ENCODE measurements at places on chromosomes 2 and 18.
A peak's percentile ranks its signal among the peaks of the same experiment; 100 is the strongest.

- no peak for DNase-seq
Measured at GRCh38 chr2:27909901-27910300, 19.4 kb downstream of the BABAM2 start.

DNA sequence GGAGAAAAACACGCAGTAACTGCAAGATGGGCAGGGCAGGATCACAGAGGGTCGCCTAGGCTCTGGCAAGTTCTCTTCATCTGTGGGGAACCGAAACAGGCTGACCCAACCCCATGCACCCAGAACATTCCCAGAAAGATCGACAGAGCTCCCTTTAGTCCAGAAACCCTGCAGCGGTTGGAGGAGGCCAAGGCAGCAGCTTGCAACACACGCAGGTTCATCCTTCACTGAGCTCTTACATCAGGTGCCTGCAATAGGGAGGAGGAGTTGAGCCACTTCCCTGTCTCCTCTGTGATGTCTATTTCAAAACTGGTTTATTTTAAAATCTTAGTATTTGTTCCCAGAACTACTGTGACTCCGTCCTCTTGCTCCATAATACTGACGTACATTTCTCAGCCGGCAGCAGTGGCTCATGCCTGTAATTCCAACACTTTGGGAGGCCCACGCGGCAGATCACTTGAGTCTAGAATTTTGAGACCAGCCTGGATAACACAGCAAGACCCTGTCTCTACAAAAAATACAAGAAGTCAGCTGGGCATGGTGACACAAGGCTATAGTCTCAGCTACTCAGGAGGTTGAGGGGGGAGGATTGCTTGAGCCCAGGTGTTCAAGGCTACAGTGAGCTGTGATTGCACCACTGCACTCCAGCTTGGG lies 11.5 kb upstream of the SLC11A1 start:
- DNase-seq: no peak

DNA sequence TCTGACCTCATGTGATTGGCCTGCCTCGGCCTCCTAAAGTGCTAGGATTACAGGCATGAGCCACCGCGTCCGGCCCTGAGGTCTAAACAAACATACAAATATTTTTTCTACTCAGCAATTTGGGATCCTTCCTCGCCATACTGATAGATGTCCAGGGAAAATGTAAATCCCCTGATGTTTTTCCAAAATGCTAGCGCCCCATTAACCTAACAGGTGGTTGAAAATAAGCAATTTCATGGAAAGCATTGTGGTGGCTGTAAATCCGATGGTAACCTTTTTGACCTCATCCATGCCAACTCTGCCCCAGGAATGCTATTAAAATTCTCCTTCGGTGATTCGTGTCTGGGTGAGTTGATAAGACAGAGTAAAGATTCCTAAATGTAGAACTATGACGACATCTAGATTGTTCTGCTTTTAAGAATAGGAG lies 19.3 kb downstream of the GEMIN6 start:
- DNase-seq: no peak

DNA sequence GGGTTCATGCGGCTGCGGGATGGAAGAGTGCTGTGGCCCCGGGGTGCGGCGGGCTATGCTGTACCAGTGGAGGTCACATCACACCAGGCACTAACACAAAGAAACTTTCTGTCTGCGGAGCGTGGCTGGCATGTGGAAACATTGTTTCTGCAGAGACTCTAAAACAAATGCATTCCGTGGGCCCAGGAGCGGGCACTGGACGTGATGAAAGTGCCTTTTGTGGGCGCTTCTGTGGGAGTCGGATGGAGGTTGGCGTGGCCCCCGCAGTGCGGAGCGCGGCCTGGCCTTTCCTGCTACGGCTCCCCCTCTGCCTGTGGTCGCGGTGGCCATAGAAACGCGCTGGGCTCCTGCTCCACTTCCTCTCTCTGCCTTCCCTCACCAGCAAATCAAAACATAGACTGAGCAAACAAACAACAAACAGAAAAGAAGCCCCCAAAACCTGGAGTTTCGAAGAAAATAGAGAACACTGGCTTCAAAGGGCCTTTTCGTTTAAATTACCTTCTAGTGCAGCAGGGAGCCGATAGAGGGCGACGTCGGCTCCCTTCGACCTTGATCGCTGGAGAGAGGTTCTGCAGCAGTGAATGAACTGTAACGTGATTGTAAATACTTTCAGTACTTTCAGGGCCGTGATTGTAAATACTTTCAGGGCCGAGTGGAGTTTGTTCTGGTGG lies 51.4 kb downstream of the KIF5C start:
- DNase-seq: peak; percentile 22

GRCh38 chr18:62716619-62717168 lies 1.4 kb downstream of the PHLPP1 start:
- no peak for DNase-seq

GRCh38 chr2:136113209-136113971 lies 4.6 kb downstream of the CXCR4 start:
- no peak for DNase-seq

DNA sequence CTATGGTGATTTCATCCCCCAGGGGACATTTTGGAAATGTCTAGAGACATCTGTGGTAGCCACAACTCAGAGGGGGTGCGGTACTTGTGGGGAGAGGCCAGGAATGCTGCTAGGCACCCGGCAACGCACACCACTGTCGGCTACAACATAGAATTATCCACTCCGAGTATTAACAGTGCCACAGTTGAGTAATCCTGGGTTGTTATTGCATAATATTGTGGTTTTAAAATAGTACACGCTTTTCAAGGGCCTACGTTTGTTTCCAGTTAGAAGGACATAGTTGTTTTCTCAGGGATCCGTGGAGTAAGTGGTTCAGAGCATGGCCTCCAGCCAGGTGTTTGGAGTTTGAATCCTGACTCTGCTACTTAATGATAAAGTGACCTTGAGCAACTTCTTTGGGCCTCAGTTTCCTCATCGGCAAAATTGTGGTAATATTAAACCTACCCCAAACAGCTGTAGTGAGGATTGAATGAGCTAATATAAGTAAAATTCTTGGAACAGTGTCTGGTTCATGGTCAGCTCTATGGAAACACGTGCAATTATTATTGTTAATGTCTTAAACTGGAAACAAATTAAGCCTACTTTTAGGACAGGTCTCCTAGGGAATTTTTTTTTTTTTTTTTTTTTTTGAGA lies 24.5 kb downstream of the CYP27A1 start:
- DNase-seq: no peak

DNA sequence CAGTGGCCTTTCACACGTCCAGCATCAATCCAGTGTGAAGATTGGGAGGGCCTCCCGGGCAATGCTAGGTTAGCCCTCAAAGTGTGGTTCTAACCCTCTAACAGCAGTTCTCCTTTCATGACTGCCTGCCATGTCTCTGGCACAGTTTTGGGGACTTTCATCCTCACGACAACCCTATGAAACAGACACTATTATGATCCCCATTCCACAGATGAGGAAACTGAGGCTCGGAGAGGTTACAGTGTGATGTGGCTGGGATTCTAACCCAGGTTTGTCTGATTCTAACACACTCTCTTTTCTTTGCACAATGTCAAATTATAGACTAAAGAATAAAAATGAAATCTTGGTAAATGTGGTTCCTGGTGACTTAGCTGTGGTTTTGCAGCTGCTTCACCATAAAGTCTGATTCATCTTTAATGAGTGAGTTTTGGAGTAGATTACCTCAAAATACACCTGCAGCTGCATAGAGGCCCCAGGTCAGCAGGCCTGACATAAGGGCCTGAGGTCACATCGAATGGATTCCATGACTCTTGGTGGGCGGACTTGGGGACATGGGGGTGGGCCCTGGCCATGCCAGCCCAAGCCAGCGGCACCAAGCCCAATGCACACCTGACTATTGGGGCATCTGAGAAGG lies 214.4 kb downstream of the GLI2 start:
- no peak for DNase-seq

GRCh38 chr2:31693882-31694281 lies 113.1 kb upstream of the SRD5A2 start:
- no peak for DNase-seq

DNA sequence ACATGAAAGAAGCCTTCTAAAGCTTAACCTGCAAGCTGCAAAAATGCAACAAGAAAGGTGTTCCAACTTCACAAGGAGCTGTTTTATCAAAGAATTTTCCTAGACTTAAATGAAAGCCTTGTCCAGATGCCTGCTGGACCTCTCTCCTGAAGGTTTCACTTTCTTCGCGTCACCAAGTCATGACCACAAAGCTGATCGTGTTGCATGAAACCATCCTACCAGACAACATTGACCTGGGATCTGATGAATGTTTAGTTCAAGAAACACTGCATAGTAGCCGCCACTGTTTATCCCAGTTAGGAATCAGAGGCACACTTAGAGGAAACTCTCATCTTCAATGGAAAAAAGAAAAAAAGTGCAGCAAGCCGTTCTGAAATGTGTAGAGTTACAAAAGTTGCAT lies 26.9 kb downstream of the PAX3 start:
- DNase-seq: no peak

- no peak for DNase-seq
Measured at GRCh38 chr18:69717586-69717985, 230.1 kb downstream of the CD226 start.

DNA sequence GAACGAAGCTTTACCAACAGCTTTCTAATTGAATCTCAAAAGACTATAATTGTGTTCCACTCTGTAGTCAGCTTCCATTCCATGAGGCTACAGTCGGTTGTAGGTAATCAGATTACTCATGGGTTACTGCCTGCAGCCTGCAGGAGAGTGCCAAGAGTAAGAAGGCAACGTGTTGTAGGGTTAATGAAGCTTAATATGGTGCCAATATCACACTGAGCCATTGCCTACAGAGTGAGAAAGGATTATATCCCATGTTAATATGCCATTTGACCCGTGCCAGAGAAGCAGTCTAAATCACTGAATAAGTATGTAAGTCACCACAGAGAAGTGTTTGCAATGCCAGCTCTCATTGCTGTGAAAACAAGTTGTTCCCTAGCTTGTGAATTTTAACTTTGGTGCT lies 734.5 kb upstream of the ACVR2A start:
- no peak for DNase-seq

DNA sequence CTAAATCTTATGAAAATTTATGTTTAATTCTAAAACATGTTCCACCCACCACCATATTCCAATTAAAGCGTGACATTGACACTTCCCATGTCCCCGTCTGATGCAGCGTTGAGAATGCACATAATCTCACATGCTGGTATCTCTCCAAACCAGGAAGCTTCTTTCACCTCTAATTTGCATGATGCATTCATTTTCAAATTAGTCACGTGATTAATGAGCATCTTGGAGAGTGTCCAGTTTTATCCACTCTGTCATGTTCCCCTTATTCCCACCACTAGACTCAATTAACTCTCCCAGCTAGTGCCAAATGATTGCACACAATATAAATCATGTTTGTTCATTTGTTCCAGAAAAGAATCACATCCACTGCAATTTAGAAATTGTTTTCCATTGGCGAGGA lies 105.8 kb downstream of the RIT2 start:
- DNase-seq: no peak

- no peak for DNase-seq
Measured at GRCh38 chr2:133518700-133519344, 49.4 kb downstream of the NCKAP5 start.

GRCh38 chr2:232875256-232876121 lies 5.4 kb downstream of the SNORC start:
- no peak for DNase-seq

GRCh38 chr18:11310476-11311086 lies 161.2 kb upstream of the PIEZO2 start:
- DNase-seq: no peak

DNA sequence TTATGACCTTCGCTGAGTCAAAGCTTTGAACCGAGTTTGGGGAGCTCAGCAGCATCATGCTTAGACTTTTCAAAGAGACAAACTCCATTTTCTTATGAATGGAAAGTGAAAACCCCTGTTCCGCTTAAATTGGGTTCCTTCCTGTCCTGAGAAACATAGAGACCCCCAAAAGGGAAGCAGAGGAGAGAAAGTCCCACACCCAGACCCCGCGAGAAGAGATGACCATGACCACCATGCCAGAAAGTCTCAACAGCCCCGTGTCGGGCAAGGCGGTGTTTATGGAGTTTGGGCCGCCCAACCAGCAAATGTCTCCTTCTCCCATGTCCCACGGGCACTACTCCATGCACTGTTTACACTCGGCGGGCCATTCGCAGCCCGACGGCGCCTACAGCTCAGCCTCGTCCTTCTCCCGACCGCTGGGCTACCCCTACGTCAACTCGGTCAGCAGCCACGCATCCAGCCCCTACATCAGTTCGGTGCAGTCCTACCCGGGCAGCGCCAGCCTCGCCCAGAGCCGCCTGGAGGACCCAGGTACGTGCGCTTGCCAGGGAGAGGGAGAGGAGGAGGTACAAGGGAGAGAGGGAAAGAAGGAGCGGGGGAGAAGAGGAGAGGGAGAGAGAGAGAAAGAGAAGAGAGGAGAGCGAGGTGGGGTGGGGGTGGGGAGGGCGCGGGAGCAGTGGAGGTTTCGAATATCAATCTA lies at the start of gene DLX1:
Gene DLX1 (plus strand): TSS at position 48 of the 700 bp plus-strand sequence. CDS start 171 bp downstream, at position 219.
- DNase-seq: no peak

DNA sequence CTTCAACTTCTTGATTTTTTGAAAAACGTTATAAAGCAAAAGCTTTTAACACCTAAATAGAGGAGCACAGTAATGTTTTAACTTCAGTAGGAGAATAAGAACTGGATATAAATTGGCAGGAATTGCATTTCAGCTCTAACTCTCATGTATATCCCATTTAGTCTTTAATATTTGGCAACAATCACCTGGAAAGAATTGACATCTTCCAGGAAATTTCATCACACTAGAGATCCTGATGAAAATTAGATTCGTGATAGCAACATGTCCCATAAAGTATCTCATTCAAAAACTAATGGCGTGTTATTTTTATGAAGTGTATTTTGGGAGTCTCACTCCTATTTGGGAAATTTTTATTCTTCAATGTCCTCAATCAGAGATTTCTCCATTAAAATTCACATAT lies 131.1 kb upstream of the DNAJC10 start:
- no peak for DNase-seq

Measured in left renal pelvis (tissue), 4 donors.